ENCODE measurements at places on chromosomes 5 and 9.

- no peak for DNase-seq
Observed at GRCh38 chr5:54969856-54970828, 15.3 kb downstream of the ESM1 start.

GRCh38 chr5:133458435-133458834 lies 153.9 kb downstream of the FSTL4 start:
- no peak for DNase-seq

DNA sequence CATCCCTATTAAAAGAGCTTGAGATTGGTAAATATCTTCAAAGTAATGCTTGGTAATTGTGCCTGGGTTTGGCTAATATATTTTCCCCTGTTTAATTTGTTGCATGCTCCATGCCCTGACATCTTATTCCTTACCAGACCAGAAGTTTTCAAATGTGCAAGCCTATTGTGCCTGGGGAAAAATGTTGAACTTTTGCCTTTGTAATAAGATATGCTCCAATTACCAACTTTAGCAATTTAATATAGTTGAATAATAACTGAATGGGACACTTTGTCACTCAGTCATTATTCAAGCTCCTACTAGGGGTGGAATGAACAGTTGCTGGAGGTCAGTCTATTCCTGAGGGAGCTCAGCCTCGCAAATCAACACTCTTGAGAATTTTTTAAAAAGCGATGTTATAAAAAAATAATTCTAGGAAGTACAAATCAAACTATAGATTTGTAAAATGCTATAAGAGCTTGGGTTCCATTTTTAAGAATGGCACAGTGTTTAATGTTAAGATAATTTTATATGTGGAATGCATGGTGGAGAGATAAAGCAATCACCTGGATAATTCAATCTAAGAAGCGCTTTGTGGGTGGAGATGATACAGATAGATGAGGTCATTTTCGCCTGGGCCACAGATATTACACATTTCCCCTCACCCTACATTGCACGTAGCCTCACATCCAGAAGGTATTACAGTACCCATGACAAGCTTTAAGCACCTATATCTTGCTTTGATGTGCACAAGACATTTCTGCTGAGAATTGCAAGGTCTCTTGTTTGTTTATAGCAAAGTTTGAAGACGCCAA lies 231.8 kb downstream of the PIK3R1 start:
- no peak for DNase-seq

GRCh38 chr9:96047116-96047639 lies 171.7 kb downstream of the ERCC6L2 start:
- no peak for DNase-seq

DNA sequence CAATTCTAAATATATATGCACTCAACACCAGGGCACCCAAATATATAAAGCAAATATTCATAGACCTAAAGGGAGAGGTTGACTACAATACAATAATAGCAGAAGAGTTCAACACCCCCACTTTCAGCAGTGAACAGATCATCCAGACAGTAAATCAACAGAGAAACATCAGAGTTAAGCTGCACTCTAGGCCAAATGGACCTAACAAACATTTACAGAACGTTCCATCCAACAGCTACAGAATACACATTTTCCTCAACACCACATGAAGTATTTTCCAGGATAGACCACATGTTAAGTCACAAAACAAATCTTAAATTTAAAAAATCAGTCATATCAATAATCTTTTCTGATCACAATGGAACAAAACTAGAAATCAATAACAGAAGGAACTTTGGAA lies 18.9 kb downstream of the APBA1 start:
- DNase-seq = no peak

GRCh38 chr5:44275908-44276307 lies 113.3 kb downstream of the FGF10 start:
- DNase-seq = no peak
